ENCODE measurements at places on chromosomes 4 and X.

GRCh38 chr4:132683957-132684356 lies 465.1 kb upstream of the PCDH10 start:
- no peak for DNase-seq

DNA sequence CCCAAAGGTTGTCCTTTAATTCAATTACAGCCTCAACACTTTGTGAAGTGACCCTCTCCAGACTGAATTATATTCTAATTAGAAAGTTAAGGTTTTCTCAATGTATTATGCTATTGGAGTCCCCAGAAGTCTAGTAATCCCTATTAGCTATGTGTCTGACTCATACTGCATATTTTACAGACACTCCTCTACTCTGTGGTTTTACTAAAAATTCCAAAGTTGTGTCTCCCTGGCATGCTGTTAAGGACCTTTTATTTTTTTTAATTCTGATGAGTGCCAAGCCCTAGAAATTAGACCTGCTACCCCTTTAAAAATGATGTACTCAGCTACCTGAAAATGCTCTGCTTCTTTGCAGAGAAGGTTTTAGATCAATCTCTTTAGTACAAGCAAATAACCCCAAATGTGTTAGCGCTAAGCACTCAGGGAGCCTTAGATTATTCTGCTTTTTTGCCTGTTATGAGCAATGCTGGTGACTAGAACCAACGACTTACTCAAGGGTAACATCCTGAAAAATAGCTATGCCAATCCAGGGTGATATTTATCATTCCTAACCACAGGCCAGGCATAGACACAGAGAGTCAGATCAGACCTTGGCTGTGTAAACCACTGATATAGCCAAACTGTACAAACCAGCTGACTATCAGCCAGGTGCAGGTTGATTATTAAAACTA lies 26.1 kb upstream of the CXCL13 start:
- no peak for DNase-seq

GRCh38 chrX:95290455-95290854 lies 1394.2 kb upstream of the DIAPH2 start:
- DNase-seq, result no peak

DNA sequence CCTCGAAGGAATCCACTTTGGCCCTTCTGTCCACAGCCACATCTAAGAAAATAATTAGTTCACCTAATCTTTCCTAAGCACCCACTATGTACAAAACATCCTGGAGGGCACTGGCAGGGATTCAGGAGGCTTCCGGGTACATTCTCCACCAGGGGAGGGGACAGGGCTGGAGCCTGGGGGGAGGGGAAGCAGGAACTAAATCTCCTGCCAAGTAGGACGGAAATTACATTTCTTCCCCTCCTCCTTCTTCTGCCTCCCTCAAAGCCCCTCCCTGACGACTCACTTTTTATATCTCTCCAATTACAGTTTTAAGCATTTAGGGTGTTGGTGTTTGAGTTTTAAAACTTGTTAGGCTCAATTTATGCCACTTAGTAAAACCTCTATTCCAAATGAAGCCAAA lies 203.1 kb downstream of the BCOR start:
- no peak for DNase-seq

GRCh38 chr4:4857001-4857808 lies 2.3 kb upstream of the MSX1 start:
- DNase-seq, result no peak

DNA sequence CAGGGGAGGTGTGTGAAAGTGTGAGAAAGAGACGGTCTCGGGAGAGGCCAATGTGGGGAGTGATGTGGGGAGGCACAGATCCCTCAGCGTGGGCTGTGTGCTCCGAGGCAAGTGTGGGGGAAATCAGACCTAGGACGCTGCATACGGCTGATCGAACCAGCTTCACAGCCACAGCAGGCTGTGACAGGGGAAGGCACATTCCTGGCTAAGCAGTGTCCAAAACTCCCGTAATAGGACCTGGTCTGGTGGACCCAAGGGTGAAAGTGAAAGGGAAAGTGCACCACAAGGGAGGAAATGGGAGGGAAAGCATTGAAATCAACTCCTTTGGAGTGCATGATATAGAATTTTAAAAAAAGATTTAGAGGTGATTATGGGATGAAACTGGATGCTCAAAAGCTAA lies 10.9 kb upstream of the RHOXF2 start:
- DNase-seq, result no peak

DNA sequence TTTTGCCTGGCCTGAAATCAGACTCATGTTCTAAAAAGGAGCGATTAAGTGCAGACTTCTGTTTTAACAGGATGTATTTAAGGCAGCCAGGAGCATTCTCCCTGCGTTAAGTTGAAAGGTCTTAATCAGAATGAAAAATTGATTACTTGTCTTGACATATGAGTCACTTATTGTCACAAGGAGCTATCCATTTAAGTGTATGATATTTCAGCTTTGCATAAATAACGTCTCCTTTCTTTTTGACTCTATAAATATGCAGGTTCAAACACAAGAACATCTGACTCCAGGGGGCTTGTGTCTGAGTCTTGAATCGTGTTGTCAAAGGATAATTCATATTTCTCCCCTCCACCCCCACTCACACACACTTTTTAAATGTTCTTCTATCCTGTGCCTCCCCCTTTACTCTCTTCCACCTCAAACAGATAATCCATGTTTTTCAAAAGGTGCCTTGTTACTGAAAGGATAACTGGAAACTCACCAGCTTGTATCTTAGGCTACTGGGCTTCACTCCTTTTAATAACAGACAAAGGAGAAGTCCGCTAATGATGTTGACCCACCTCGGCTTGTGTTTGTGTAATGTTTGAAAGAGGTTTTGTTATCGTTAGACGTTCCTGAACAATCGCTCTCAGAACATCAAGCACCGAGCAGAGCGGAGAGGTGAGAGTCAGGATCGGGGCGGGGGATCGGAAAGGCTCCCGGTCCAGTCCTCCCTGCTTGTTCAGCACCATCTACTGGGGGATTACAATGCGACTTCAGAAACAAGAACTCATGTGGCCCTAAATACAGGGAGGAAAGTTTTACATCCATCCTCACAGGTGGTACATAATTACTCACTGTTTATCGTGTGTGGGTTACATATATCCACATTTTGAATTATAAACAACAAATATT lies 107.5 kb upstream of the RPL34 start:
- no peak for DNase-seq

DNA sequence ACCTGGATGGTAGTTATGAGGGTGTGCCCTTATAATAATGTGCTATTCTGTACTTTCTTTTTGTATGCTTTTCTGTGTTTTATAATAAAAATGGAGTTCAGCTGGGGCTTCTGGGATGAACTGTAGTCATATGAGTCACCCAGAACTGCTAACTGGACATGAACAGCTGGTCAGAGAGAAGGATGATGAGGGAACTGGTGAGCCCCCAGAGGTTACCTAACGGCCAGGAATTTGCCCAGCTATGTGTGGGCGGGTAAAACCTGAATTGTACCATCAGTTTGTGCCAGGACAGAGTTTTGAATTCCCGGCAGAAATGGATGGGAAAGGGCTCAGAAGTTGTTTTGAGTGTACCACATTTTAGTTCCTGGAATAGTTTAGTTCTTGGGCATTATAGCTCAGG lies 138.0 kb upstream of the USP9X start:
- no peak for DNase-seq

GRCh38 chr4:81905971-81906370 lies 434.3 kb upstream of the RASGEF1B start:
- peak; percentile 26 for DNase-seq

Data from GM20000 (cell line).